Stimulated activated naive CD8-positive, alpha-beta T cell treated with anti-CD3 and anti-CD28 coated beads, Interleukin-15, amount 100 ng/mL, for 72 hours (primary cell): ENCODE measurements at places on chromosomes 1 and 21.

- peak; percentile 15 for DNase-seq
These were observed 2.4 kb upstream of the SIM2 start for GRCh38 chr21:36696390-36697059.

DNA sequence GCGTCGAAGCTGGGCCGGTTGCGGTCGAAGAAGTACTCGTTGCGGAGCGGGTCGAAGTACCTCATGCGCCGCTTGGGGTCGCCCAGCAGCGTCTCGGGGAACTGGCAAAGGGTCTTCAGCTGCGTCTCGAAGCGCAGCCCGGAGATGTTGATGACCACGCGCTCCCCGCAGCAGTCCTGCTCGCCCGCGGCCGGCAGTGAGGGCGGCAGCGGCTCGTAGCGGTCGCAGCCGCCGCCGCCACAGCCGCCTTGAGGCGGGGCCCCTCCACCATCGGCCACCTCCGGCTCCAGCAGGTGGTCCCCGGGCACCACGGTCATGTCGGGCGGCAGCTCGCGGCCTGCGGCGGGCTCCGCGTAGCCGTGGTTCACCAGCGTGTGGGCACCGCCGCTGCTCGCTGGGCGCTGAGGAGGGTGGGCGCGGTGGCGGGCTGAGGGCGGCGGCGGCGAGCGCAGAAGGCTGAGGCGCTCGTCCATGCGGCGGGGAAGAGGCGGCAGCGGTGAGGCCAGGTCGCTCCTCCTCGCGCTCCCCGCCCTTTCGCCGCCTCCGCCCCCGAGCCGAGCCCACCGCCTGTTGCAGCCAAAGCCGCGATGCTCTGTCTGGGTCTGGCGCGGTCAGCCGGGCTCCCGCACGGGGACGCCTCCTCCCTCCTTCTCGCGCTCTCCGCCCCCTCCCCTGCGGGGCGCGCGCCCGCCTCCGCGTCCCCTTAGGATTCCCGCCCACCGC is at the start of gene KCNA3:
Gene KCNA3, minus strand, starts transcription at position 604 of the 723 bp plus-strand sequence. Its CDS starts 131 bp downstream, at position 473.
- DNase-seq: peak; percentile 72

GRCh38 chr1:39387452-39387851 is 104.0 kb upstream of the BMP8A start:
- DNase-seq: no peak

DNA sequence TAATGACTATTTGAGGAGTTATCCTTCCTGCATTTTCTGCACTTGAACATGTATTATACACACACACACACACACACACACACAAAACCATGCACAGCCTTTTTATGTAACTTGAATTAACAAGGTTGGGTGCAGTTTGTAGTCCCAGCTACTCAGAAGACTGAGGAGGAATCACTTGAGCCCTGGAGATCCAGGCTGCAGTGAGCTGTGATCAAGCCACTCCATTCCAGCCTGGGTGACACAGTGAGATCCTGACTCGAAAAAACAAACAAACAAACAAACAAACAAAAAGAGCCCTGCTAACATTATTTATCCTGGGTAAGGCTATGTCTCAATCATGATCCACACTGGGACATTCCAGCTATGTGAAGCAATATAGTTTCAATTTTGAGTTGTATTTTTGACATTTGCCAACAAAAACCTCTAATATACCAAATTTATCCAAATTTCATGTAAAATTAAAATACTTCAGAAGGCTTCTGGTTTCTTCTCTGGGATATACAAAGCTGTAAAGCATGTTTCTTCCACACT is 156.8 kb downstream of the NTPCR start:
- no peak for DNase-seq

- no peak for DNase-seq
These were observed 42.3 kb downstream of the DPT start for GRCh38 chr1:168686666-168687065.

DNA sequence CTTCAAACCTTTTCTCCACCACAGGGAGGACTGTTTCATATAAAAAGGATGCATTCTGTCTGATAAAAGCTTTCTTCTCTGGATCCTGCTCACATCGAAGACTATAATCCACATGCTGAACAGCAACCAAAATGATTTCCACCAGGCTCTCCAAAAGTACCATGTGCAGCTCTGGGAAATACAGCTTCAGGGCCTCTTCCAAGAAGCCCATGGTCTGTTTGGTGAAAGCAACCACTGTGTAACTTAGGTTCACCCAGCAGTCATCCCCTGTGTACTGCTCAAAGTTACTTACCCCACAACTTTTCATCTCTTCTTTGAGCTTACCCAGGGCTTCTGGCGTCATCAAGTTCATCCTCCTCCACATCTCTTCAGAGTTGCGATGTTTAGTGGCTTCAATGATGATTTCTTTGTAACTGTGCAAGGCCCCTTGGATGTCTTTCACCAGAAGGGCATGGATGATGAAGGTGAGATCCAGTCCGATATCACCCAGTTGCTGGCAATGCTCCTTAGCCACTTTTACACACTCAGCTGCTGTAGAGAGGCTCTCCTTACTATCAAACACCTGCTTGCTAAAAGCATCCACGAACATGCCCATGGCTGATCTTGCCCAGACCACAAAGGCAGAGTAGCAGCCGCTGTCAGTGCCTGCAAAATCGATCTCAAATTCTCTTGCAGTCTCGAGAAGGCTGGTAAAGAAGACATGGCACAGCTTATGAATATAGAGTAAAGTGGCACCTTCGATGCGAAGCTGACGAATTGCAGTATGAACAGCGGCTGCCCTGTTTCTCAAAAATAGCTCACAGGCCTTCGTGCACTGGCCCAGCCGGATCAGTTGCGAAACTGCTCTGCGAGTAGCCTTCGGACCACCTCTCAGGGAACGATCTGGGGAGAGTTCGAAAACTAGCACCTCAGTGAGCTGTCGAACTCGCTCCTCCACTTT is 1.7 kb downstream of the EXOC8 start:
- DNase-seq: no peak

DNA sequence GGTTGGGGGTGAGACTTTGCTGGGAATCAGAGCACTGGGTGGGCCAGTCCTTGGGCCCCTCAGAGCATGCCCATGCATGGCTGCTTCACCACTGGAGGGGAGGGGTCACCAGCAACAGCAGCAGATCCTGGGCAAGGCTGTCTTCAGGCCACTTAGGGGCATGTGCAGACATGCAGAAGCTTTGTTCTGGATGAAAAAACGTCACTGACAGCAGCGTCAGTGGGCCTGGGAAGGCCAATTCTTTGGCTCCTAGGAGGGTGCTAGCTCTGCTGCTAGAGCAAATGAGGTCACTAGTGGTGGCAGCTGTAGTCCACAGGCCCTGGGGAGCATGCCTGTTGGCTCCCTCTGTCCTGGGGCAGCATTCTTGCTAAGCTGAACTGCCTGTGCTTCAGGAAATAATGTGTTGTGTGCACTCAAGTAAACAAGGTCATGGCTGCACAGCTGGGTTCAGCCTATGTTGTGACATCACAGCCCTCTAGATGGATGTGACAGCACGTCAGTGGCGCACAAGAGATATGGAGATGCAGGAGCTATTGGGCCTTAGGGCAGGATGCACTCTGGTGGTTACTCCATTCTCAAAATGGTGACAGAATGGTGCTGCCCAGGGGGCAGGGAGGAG is 27.0 kb downstream of the ZC3H11B start:
- no peak for DNase-seq
